ENCODE measurements at places on chromosomes 1 and 21.

GRCh38 chr1:47432071-47433036 lies 5.5 kb upstream of the FOXD2 start:
- peak; percentile 54 for DNase-seq

DNA sequence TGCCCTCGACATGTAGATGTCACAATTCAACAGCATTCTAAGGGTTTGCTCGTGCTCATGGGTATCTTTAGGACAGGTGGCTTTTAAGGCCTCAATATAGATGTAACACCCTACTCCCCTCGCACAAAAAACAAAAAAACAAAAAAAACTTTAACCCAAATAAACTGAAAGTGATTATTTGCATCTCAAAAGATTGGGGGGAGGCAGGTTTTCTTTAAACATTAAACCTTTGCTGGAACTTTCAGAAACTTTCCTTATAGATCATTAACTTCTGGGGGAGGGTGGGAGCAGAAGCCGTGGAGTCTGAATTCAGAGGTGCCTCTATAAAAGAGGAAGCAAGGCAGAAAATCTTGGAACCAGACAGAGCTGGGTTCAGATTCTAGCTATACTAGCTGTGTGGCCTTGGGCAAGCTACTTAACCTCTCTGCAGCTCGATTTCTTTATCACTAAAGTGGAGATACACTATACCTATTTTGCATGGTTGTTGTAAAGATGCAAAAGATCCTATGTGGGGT lies 3.2 kb upstream of the KIAA1614 start:
- DNase-seq = no peak

GRCh38 chr21:34707876-34708325 lies 39.1 kb downstream of the CLIC6 start:
- peak; percentile 62 for DNase-seq

GRCh38 chr1:65022216-65022615 lies 55.9 kb upstream of the JAK1 start:
- no peak for DNase-seq

- no peak for DNase-seq
These were observed 983.8 kb downstream of the TTLL7 start for GRCh38 chr1:83015163-83015562.

DNA sequence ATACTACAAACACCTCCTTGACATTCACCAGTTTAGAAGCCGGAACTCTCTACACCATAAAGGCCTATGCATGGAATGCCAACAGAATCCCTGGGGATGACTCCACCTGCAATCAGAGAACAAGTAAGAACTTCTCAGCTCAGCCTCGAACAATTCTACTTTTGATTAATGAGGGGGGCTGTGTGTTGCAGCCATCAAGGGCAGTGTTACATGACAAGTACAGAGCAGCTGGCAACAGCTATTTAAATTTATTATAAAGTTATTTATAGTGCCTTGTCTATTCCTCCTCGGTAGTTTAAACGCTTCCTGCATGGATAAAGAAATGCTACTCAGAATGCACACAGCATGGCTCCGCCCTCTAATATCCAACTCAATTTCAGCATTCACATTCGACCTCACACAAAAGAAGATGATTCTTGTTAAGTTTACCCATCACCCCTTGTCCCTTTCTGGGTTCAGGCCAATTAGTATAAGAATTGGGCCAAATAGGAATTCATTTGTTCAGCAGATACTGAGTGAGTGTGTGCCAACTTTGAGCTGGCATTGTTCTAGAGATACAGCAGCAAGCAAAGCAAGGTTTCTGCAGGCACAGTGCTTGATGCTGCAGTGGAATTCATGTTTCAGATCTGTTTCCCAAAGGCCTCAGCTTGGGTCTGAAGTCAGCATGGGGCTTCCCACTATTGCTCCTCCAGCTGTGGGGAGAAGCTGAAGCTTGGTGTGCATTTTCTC lies 6.4 kb downstream of the FNDC7 start:
- no peak for DNase-seq

DNA sequence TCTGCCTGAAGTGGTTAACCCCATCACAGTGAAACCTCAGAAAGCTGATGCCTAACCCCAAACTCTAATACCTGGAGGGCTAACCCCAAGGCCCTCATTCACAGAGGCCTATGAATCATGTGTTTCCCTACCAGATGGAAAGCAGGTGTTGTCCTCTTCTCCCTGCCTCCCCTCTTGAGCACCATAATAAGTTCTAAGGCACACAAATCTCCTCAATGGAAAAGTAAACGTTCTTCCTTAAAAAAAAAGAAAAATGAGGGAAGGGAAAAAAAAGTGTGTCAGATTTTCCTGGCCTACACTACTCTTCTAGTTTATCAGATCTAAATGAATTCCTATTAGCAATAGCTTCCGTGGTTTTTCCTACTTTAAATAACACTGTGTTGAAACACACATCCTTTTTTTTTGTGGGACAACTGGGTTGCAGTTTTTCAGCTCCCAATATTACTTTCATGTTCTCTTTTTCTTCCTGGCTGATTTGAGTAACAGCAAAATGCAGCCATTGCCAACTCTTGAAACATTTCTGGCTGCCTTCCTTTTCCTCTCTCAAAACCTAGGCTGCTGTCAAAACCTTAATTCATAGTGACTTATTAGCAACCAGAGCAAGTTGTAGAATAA lies 43.2 kb downstream of the SLC44A3 start:
- no peak for DNase-seq

DNA sequence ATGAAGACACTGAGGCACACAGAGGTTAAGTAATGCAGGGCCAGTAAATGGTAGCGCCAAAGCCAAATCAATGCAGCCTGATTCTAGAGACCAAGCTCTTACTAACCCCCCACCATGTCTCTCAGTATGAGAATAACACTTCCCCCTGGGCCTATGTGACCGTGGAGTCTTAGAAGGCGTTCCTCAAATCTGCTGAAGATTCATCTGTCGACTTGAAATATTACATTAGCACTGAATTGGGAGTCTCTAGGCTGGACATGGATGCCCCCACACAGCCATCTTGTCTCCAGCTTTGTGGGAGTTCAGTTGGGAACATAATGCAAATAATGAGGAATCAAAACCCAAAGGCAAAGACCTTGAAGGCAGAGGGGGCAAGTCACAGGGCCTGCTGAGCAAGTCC lies 117.9 kb upstream of the HMGB4 start:
- no peak for DNase-seq

GRCh38 chr1:224054611-224055010 lies 59.3 kb upstream of the FBXO28 start:
- no peak for DNase-seq

DNA sequence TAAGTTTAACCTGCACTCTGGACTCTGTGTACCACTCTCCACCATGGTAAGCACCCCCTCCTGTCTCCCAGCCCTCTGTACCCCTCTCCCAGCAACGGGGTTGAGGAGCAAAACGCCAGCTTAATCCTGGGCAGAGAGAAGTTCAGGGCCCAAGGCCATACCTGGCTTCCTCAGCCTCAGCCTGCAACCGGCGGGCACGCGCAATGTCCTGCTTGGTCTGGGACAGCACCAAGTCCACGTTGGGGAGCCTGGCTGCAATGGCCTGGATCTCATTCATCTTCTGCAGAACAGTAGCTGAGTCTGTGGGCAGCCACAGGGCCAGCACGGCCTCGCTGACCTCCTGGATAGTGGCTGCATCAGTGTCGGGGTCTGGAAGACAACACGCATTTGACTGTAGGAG lies 33.9 kb downstream of the LAMB3 start:
- no peak for DNase-seq

DNA sequence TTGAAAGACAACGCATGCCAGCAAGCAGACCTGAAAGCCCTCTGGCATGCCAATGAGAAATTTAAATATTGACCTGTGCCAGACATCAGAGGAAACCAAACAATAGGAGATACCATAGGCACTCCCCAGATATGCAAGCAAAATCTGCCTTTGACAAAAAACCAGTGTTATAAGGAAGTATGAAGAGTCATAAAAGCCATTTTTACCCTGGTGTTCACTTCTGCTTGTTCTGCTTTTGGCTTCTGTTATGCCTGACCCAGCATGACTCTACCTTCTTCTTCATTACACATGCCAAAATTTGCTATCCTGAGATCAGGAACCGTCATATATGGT lies 26.4 kb downstream of the NPHS2 start:
- no peak for DNase-seq

GRCh38 chr1:168050880-168051279 lies 85.8 kb downstream of the GPR161 start:
- no peak for DNase-seq

DNA sequence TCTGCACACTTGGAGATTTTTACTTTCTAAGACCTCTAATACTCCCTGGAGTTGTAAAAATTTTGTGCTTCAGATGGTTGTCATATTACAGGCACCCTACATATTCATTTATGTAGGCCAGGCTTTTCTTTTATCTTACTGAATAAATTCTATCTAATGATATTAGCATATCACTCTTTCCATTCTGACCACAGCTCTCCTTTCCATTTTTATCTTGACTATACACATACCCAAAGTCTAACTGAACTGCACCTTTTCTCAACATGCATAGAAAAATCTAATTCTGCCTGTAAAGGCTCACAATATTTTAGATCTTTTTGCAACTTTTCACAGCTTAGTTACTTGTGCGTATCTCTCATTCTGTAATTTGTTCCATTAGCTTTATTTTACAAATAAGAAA lies 52.7 kb upstream of the TSHB start:
- no peak for DNase-seq

DNA sequence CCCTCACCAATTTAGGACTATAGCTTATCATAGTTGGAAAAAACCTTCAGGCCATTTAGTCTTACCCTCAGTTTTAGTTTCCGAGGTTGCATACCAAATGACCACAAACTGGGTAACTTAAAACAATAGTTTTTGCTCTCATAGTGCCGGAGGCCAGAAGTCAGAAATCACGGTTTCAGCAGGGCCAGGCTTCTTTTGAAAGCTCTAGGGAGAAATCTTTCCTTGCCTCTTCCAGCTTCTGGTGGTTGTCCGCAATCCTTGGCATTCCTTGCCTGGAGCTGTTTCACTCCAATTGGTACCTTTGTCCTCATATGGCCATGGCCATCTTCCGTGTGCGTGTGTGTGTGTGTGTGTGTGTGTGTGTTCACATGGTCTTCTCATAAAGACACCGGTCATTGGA lies 12.4 kb upstream of the PLXNA2 start:
- DNase-seq = no peak

DNA sequence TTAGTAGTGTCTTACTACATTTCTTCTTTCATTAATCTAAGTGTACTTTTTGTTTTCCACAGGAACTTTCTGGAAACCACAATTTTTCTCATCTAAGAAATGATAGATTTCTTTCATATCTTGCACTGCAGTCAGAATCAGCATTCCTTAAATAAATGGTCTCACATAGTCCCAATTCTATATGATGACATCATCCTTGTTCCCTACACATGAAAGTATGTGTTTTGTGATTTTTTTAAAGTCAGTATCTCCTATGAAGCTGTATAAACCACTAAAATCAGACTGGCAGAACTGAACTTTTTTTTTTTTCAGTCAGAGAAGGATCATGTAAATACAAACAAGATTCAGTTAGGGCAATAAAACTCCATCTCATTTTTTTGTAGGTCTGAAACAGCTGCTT lies 742.6 kb upstream of the CXADR start:
- no peak for DNase-seq

- DNase-seq = no peak
These were observed 6.4 kb upstream of the SDC3 start for GRCh38 chr1:30914931-30915330.

- no peak for DNase-seq
These were observed 217.8 kb downstream of the NCAM2 start for GRCh38 chr21:21216047-21216446.

DNA sequence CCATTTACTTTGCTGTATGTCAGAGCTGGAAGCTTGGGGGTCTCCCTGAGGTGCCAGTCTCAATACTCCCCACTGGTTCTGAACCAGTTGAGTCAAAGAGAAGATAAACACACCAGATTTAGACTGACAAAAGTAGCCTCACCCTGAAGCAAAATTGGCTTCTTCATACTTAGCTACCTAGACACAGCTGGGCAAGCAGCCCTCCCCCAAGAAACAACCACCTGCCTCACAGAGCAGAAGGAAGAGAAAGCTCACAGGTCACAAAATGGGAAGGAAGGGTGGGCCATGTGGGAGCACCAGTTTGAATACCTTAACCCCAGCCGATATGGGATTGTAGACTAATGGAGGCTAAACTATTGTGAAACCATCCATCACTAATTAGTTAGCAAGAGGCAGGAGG lies 24.6 kb upstream of the MYSM1 start:
- no peak for DNase-seq

- no peak for DNase-seq
These were observed 20.4 kb downstream of the KRTAP10-1 start for GRCh38 chr21:44519346-44520325.
